ENCODE measurements at places on chromosomes 12 and 14. TPM values are rescaled to one million over a fixed set of nuclear protein-coding genes. Genes with fewer than 3 reads are reported as not detected.

Gene OR4E1
- total RNA-seq = not detected

Gene ERG28
- 3.6 TPM for total RNA-seq

Gene KSR2
- 0.09 TPM for total RNA-seq

Gene TAS2R10
- total RNA-seq = 0.43 TPM

Gene APOLD1
- total RNA-seq = 97.2 TPM

Gene CFL2
- total RNA-seq = 61.5 TPM

Gene IRAK3
- 14.7 TPM for total RNA-seq

Gene DYRK2
- total RNA-seq = 12.5 TPM

Gene TAS2R14
- total RNA-seq = 1.5 TPM

Gene NPFF
- total RNA-seq = not detected

Gene AQP2
- not detected for total RNA-seq

Gene ADSS1
- 0.86 TPM for total RNA-seq

Gene IAPP
- total RNA-seq = not detected

Gene C1QL4
- not detected for total RNA-seq

Gene SLC39A5
- total RNA-seq = not detected

Gene NRL
- total RNA-seq = 0.69 TPM

Gene TRHDE
- not detected for total RNA-seq

Gene PTGDR
- total RNA-seq = not detected

Gene KCNA5
- not detected for total RNA-seq

Gene TXNRD1
- total RNA-seq = 498 TPM

Gene SIVA1
- 74.5 TPM for total RNA-seq

Gene P2RX7
- 2.2 TPM for total RNA-seq
